GM23338 (cell line): ENCODE measurements at places on chromosomes 12 and 14.
A peak's percentile ranks its signal among the peaks of the same experiment; 100 is the strongest.

- DNase-seq: no peak
Measured at GRCh38 chr14:90003526-90004307, 48.0 kb downstream of the TDP1 start.

- DNase-seq: no peak
Measured at GRCh38 chr14:75196468-75196867, 20.1 kb upstream of the TMED10 start.

GRCh38 chr12:116184763-116185162, 92.7 kb downstream of the MED13L start:
- DNase-seq: no peak

DNA sequence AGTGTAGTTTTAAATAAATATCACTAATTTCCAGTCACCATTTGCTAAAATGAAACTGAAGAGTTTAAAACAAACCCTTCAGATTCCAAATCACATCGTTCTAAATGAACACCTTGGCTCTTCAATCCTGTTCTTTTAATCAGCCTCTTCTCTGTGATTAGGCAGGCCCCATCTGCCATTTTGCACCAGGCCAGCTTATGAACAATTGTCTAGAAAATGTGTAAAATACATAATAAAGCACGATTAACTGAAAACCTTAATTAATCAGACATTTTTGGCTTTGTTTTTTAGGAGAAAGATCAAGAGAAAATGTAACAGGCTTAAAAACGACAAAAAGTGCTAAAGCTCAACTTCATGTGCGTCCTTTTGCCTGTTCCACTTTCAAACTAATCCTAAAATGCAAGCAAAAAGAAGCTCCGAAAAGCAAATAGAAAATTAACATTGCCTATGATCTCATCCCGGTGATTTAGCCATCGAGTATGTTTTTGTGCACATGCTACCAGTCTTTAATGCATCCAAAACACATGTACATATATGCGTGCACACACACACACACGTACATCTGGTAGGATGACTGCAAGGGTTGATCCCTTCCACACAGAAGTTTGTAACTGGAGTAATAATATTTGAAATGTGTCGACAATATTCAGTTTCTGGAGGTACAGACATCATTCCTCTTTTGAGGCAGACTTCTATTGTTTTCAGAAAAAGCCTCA, 288.6 kb downstream of the FOXN3 start:
- DNase-seq: no peak

GRCh38 chr14:97381309-97381708, 584.1 kb downstream of the VRK1 start:
- no peak for DNase-seq

DNA sequence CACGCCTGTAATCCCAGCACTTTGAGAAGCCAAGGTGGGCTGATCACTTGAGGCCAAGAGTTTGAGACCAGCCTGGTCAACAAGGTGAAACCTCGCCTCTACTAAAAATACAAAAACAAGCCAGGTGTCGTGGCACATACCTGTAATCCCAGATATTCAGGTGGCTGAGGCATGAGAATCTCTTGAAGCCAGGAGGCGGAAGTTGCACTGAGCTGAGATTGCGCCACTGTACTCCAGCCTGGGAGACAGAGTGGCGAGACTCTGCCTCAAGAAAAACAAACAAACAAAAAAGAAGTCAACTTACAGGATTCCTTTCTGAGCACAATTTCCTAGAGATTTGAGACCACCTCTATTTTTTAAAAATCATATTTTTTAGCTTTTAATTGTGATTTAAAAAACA, 45.3 kb downstream of the DGLUCY start:
- DNase-seq: no peak

GRCh38 chr14:93047157-93047556, 68.6 kb downstream of the ITPK1 start:
- no peak for DNase-seq

GRCh38 chr14:33842299-33842698, 108.6 kb downstream of the EGLN3 start:
- DNase-seq: no peak

DNA sequence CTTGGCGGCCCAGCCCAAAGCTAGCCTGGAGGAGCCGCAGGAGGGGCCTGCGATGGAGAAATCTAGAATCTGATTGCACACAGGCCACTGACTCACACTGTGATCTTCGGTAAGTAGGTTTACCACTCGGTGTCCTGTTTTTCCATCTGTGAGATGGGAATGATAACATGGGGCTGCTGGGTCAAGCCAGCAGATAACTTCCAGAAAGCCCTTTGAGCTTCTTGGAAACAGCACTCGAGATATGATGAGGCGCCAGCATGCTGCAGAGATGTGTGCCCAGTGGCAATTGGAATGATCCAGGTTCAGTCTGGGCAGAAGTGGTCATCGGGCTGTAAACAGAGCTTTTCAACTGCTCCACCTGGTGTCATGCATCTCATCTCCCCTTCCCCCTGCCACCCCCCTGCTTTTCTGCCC, 771.3 kb upstream of the TBX3 start:
- no peak for DNase-seq

DNA sequence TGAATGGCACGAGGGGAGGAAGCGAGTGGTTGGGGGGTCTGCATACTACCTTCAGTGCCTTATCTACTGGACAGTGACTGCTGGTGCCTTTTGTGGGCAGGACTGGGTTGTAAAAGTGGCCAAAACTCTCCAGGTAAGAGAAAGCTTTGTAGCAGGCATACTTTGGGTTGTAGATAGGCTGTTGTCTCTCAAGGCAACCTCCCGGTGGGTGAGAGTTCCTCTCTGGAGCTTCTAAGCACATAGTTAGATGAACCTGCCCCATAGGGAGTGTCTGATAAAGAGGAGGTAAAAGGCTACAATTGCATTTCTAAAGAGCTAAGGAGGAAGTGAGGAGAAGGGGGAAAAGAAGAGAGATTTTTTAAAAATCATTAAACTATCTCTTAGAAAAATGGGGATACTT, 4.2 kb upstream of the DAD1 start:
- no peak for DNase-seq

DNA sequence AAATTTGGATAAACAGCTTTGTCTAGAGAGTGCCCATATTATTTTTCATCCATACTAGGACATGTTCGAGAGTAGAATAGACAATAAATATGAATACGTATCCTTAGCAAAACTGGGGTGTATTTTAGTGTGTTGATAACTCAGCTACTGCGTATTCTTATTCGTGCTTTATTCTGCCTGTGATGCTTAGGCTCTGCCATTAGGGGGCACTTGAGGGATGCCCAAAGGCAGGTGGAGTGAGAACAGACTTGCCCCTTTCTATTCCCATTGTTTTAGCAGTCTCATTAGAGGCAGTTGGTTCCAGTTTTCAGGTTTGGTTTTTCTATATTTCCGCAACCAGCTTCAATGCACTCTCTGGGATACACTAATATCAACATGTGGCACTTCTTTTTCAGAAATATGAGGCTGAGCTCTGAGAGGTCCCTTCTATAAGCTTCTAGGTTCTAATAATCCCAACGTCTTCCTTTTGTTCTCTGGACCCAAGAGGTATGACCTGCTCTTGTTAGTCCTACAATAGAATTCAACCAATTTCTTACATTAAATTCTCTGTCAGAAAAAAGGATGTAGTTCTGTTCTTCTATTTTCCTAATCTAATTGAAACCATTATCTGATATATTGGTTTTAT, 985.7 kb upstream of the FBXO33 start:
- DNase-seq: peak; percentile 82
